Stimulated activated CD4-positive, alpha-beta T cell treated with anti-CD3 and anti-CD28 coated beads, TNF-alpha, amount 100 ng/mL, for 4 hours (primary cell): ENCODE measurements at places on chromosomes 7 and 10.

GRCh38 chr7:23335136-23335535, 36.0 kb downstream of the MALSU1 start:
- DNase-seq, result no peak

DNA sequence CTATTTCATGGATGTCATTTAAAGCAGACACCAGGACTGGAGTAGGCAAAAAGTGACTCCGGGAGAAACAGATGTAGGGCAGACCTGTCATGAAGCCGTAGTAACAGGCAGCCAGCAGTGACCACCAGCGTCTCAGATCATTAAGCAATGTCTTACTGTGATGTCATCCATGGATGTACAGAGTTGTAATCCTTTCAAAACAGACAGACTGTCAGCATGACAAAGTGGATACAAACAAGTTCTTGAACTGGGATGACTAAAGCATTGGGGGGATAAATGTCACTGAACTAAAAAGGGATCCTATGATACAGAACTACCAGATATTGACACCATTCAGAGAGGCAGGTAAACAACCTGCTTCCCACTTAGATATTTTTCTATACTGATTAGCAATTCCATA, 675.5 kb downstream of the PARD3 start:
- no peak for DNase-seq

DNA sequence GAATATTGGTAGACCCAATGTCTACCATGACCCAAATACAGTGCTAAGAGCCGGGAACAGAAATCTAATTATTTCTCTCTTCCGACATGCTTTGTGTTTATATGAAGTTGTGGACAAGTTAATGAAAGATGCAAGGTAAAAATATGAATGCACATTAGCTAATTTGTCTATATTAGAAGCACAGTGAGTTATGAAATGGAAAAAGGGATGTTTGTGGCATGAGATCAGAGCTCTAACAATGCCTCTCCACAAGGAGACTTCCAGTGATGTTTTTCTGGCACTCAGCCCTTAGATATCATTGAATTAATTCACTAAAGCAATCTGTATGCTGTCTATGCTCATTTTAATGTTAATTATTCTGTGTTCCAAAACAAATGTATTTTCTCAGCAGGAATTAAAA, 897.2 kb downstream of the CNTNAP2 start:
- no peak for DNase-seq

GRCh38 chr7:1220000-1220726, 12.5 kb upstream of the UNCX start:
- DNase-seq, result no peak

GRCh38 chr7:26782501-26782900, 81.9 kb downstream of the SKAP2 start:
- DNase-seq, result no peak

- DNase-seq, result no peak
Observed at GRCh38 chr7:79236352-79237028, 217.0 kb downstream of the MAGI2 start.

- no peak for DNase-seq
Observed at GRCh38 chr7:46855851-46856250, 726.1 kb downstream of the TNS3 start.

GRCh38 chr10:35554461-35555056, 50.6 kb upstream of the GJD4 start:
- no peak for DNase-seq

- no peak for DNase-seq
Observed at GRCh38 chr7:46387646-46388045, 466.6 kb upstream of the IGFBP3 start.

DNA sequence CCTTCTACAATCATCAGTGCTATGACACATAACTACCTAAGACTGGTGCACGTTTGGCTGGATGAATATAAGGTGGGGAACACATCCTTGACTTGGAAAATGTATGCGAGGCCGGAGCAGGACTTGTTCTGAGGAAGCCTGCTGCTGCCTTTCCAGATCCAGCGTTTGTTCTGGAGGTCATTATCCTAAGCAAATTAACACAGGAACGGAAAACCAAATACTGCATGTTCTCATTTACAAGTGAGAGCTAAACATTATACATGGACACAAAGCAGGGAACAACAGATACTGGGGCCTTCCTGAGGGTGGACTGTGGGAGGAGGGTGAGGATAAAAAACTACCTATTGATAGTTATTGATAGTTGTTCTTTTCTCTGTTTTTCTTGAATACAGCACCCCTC, 10.8 kb upstream of the GALNT11 start:
- no peak for DNase-seq

- no peak for DNase-seq
Observed at GRCh38 chr7:129779602-129780256, 168.2 kb downstream of the NRF1 start.
